IMR-90 (cell line): ENCODE measurements at places on chromosomes 12 and 14. TPM values are rescaled to one million over a fixed set of nuclear protein-coding genes. Genes with fewer than 3 reads are reported as not detected.

The NR2C1 gene
- total RNA-seq, result 12.7 and 17.2 TPM in 2 replicates

The FOXG1 gene
- not detected in 2 replicates for total RNA-seq

The KRT71 gene
- not detected in 2 replicates for total RNA-seq

The SDSL gene
- total RNA-seq, result 5.6 and 6.3 TPM in 2 replicates

The KRT80 gene
- total RNA-seq, result 0.54 and 0.56 TPM in 2 replicates

The LDHB gene
- 623 and 997 TPM in 2 replicates for total RNA-seq

The TEP1 gene
- 7.8 and 12.4 TPM in 2 replicates for total RNA-seq

The MFAP5 gene
- 0.56 and 0.90 TPM in 2 replicates for total RNA-seq

The KRT81 gene
- total RNA-seq, result under 0.01 TPM in 2 replicates

The PLCZ1 gene
- total RNA-seq, result not detected in 2 replicates

The RACGAP1 gene
- total RNA-seq, result 93.9 and 110 TPM in 2 replicates

The OR6C65 gene
- not detected in 2 replicates for total RNA-seq

The ACOT4 gene
- total RNA-seq, result 0.28 and 0.54 TPM in 2 replicates

The TMCC3 gene
- 0.28 and 0.36 TPM in 2 replicates for total RNA-seq

The PGF gene
- total RNA-seq, result 0.28 and 0.36 TPM in 2 replicates

The MARS1 gene
- 127 and 156 TPM in 2 replicates for total RNA-seq

The MYH7 gene
- total RNA-seq, result not detected in 2 replicates

The AQP2 gene
- not detected in 2 replicates for total RNA-seq

The DAAM1 gene
- 5.4 and 10.3 TPM in 2 replicates for total RNA-seq

The C14orf39 gene
- 0.28 and 0.36 TPM in 2 replicates for total RNA-seq

The ANKS1B gene
- 0.18 and 0.56 TPM in 2 replicates for total RNA-seq

The ESRRB gene
- not detected in 2 replicates for total RNA-seq

The CDCA3 gene
- total RNA-seq, result 23.5 and 30.3 TPM in 2 replicates

The ADAM20 gene
- 0.18 and 0.28 TPM in 2 replicates for total RNA-seq

The CELA1 gene
- total RNA-seq, result not detected in 2 replicates

The CCND2 gene
- 2.3 and 2.8 TPM in 2 replicates for total RNA-seq

The ENDOU gene
- under 0.01 TPM in 2 replicates for total RNA-seq

The CATSPERB gene
- not detected in 2 replicates for total RNA-seq

The SRRM4 gene
- not detected in 2 replicates for total RNA-seq

The PPP1R1A gene
- not detected in 2 replicates for total RNA-seq

The KRT77 gene
- not detected in 2 replicates for total RNA-seq

The KRT74 gene
- total RNA-seq, result not detected in 2 replicates

The LGR5 gene
- not detected in 2 replicates for total RNA-seq

The CHGA gene
- total RNA-seq, result not detected in 2 replicates

The FIGNL2 gene
- under 0.01 TPM in 2 replicates for total RNA-seq

The KRT86 gene
- not detected in 2 replicates for total RNA-seq

The SYNE3 gene
- total RNA-seq, result 5.0 TPM in 2 replicates

The RTL1 gene
- not detected in 2 replicates for total RNA-seq

The RAPGEF3 gene
- 0.83 and 1.3 TPM in 2 replicates for total RNA-seq
